Mesenteric fat pad (tissue), 1 donor: ENCODE measurements at places on chromosomes 1 and 21. TPM values are rescaled to one million over a fixed set of nuclear protein-coding genes. Genes with fewer than 3 reads are reported as not detected.

Gene NUDT4B
- 0.74 TPM for total RNA-seq

Gene TBX19
- 0.87 TPM for total RNA-seq

Gene FAM110D
- total RNA-seq, result 6.3 TPM

Gene S100A9
- total RNA-seq, result 892 TPM

GRCh38 chr21:41500931-41501381, 7.0 kb downstream of the TMPRSS2 start:
- no peak for DNase-seq

DNA sequence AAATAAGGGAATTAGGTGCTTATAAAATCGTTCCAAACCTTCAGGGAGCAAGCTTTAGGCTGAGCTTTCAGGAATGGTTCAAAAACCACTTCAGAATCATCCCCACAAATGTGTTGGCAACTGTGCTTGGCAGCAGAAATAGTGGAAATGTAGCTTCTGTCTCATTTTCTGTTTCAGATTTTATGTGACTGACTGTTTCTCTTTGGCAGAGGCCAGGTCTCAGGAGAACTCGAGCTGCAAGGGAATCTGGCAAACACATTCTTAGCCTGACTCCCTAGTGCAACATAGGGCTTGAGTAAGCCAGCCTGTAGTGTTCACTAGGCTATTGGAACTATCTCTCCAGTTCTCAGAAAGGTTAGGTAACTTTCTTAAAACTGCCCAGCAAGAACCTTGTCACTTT, 128.6 kb downstream of the PLA2G4A start:
- no peak for DNase-seq

DNA sequence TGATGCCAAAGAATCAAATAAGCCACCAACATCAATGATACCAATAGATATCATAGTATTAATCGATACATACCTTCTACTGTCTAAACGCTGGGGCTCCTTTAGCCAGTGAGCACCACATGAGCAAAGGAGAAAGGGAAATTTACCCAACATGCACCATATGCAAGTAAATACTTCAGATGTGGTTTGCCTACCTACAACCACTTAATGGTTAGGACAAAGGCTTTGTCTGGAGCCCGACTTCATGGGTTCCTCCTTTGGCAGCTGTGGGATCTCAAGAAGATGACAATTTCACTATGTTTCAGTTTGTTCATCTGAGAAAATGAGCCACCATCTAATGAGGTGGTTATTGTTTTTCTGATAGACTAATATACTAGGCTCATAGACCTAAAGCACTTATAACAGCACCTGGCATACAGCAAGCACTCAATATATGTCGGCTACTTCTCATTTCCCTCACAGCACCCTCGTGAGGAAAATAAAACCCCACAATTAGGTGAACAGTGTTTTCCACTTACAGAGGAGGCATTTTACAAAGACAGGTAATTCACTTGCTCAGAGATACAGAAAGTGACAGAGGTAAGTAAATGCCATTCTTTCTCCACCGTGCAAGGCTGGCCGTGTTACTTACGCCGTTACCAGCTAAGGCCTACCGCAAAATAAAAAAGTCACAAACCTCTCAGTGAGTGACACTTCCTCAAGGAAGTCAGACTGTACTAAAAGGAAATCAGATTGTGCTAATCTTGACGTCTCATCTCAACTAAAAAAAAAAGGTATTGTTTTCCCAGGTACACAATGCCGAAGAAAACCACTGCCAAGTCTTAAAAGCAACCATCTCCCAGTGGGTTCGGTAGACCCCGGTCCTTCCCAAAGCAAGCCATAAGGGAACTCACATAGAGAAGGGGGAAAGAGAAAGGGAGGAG, 1.6 kb downstream of the TTC13 start:
- no peak for DNase-seq

GRCh38 chr1:37177230-37177864, 143.0 kb upstream of the GRIK3 start:
- no peak for DNase-seq

DNA sequence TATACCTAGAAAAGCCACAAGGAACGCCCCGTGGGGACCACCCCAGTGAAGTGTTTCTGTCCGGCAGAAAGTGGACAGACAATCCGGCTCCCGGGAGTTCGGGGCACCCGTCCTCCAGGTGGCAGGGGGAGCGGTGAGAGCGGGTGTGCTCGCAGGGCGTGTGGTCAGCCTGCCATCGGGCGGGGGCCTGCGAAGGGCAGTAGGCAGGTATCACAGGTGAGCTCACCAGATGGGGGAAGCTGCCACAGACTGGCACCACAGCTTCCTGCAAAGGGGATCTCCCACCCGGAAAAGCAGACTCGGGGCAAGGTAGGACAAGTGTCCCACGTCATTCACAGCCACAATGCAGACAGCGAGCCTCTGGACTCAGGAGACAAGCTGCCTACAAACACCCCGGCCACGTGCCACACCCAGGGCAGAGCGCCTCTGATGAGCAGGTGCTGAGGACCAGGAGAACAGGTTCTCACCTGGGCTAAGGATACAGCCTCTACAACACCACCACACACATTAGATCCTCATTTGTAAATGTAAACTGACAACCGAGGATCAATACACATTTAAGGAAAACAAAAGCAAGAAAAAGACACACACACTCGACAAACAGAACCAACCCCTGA, 36.4 kb downstream of the VPS26C start:
- peak; percentile 60 for DNase-seq

DNA sequence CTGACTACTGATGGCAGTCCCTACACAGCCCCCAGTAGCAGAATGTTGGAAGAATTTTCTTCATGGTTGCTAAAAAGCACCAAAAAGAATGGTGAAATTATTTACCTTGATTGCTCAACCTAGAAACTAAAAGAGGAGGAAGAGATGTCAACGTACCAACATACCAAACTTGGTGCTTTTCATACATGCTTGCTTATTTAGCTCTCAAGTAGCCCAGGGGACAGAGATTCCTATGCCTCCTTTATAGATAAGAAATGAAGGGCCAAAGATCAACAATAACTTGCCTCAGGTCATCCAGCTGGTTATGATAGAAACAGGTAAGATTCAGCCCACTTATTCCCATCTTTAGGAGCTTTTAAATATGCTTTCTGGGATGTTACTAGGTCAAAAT, 170.6 kb downstream of the PIGK start:
- DNase-seq, result no peak

- DNase-seq, result no peak
Observed at GRCh38 chr1:30464187-30464617, 259.2 kb downstream of the MATN1 start.

DNA sequence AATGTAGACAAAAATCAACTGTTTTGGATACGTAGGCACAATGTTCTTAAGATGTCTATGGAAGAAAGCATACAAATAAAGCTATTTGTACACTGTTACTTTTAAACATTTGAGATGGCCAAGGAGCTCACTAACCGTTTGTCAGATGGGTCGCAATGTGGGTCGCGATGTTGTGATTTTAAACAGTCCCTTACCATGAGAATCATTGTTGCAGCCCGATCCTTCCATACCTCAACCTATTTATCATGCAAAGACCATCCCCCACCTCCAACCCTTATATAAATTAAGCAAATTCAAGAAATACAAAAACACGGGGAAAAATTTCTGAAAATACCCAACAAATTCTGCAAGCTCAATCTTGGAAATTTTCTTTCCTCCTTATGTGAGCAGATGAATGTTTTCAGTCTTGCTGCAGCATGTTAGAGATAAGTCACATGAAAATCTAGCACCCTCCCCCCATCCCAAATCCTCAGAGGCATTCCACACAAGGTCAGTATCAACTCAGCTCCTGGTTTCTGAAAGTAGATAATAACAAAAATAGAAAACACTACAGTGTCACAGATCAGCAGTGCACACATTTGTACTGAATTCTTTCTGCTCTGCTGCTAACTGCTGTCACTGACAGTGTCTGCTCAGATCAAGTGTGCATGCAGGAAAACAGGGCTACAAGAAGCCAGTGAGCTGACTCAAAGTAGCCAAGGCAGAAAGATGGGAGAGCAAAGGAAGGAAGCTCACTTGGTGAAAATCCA, 92.9 kb upstream of the TTC39A start:
- no peak for DNase-seq

DNA sequence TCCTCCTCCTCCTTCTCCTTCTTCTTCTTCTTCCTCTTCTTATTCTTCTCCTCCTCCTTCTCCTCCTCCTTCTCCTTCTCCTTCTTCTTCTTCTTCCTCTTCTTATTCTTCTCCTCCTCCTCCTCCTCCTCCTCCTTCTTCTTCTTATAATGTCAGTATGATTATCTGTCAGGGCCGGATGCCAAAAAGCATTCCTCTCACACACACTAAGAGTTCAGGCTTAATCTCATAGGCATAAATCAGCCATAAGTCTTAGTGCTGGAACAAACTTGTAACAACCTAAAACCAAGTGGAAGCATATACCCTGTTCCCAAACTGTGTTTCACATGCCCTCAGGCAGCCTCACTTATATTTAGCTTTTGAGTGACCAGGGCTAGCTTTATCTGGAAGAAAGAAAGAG, 240.3 kb downstream of the LMX1A start:
- DNase-seq, result no peak

GRCh38 chr21:31193761-31194160, 150.3 kb downstream of the TIAM1 start:
- DNase-seq, result no peak
